ENCODE measurements at places on chromosomes 6 and 20.

DNA sequence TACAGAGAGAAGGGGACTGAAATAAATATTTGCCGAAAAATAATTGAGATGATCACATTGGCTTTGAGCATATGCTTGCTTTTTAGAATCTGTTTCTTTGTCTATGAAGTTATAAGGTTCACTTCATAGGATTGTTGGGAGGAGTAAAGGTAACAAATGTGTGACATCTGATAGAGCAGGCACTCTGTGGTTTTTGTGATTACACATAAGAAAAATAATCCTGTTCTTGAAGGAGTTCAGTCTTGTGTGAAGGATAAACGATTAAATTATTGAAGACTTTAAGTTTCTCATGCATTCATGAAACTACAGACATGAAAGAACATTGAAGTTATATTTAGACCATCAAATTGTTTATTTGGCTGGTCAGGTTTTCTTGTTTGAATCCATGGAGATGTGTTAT is 45.0 kb downstream of the QKI start:
- DNase-seq = no peak

DNA sequence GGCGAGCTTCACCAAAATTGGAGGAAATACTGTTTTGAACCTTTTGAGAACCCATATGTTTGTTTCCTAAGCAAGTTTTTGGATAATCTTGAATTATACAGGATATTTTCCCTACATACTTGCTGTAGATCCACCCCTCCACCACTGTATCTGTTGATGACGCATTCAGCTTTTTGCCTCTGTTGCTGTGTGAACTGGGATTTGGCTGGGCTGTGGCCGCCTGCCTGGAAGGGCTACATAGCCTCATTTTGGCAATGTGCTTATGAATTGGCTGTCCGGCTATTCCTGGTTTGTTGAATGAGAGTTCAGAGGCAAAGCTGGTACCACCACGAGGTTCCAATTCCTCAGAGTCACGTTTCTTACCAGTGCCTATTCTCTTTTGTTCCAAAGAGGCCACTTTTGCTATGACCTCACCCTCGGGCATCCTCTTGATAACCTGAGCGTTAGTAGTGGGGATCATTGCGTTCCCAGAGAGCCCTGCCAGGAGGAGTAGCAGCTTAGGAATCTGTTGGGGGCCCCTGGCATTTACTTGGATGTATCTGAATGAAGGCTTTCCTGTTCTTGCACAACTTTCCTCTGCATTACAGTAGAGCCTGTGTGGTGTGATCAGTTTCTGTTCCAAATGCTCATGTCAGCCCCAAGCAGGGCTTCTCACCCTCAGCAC is 6.4 kb downstream of the FAM83D start:
- no peak for DNase-seq

DNA sequence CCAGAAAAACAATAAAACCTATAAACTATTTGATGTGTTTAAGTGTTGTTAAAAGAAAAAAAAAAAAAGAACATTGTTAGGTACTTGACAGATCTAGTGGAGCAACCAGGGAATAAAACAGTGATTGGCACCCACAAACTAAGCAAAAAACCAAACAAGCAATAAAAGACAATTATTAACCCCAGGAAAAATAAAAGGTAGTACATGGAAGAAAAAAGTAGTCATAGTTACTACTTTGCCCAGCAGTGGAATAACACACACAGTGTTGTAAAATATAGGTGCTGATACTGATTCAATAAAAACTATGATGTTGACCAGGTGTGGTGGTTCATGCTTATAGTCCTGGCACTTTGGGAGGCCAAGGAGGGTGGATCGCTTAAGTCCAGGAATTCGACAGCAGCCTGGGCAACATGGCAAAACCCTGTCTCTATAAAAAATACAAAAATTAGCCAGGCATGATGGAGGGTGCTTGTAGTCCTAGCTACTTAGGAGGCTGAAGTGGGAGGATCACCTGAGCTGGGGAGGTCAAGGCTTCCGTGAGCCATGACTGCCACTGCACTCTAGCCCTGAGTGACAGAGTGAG is 43.9 kb downstream of the PIGU start:
- no peak for DNase-seq

DNA sequence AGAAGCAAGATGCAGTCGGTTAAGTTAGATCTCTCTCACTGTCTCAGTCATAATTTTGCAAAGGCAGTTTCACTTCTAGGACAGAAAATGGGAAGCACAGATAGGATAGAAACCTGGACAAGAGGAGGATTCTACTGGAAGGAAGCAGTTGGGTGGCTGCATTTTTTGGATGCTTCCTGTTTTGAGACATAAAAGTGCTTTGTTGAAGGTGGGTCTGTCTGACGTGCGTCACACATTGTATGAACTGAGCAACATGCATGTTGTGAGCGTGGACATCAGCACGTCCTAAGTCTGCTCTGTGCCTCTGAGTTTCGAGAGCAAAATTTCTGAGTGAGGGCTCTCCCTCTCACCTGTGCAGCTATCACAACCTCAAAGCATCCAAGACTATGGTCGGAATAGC is 68.7 kb upstream of the SNX9 start:
- no peak for DNase-seq

DNA sequence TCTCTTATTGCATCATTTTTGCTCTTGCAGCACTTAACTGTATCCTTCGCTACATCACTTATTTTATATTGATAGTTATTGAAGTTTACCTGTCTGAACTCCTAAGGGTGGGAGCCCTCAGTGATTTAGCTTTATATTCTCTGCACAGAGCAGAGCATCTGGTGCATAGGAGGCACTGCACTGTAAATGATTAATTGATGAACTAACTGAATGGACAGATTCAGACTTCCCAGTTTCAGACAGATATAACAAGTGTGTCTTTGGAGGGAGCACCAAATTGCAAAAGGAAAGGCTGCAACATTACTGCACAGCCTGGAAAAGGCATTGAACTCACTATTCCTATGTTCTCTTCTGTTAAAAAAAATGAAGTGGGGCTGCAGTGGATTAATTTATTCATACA is 160.3 kb downstream of the EDN1 start:
- no peak for DNase-seq

DNA sequence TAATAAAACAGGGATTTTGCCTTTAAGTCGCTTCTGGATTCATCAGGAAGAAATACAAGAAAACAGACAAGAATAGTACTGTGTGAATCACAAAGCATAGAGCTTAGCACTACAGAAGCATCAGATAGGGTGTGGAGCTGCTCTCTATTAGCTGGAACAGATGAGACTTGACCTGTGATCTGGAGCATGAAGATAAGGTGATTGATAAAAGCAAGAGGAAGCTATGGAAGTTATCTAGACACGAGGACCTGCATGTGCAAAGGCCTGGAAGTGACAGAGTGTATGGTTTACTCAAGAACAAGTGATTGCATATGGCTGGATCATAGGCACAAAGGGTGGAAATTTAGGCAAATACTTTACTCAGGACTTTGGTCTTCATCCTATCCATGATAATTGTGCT is 112.9 kb upstream of the MLIP start:
- no peak for DNase-seq

DNA sequence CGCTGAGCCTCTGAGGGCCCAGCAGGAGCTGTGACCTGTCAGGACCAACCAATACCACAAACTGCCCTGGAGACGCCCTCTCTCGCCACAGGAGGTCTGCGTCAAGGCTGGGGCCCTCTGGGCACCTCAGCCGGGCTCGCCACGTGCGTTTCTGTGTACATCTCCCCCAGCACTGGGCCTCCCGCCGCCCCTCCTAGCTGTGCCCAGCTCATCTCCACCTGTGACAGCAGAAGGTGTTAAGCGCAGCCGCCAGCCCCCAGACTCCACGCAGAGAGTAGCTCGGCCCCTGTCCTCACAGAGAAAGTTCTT is 91.4 kb downstream of the TAF4 start:
- DNase-seq = no peak

DNA sequence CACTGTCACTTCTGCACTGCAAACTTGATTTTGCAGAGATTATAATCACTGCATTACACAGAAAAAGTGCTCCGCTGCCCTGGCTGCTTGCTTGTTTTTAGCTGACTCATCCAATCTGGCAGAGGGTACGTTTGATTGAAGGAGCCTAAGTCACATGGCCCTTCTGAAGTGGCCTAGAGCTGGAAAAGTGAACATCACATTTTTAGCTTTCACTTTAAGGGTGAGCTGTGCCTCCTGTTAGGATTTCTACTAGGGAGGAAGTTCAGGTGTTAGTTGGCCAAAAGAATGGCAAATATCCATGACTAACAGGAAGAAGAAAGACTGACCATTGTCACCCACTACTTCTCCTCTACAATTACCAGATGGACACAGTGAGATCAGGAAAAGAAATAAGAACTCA is 889.1 kb upstream of the MAP3K7 start:
- no peak for DNase-seq

DNA sequence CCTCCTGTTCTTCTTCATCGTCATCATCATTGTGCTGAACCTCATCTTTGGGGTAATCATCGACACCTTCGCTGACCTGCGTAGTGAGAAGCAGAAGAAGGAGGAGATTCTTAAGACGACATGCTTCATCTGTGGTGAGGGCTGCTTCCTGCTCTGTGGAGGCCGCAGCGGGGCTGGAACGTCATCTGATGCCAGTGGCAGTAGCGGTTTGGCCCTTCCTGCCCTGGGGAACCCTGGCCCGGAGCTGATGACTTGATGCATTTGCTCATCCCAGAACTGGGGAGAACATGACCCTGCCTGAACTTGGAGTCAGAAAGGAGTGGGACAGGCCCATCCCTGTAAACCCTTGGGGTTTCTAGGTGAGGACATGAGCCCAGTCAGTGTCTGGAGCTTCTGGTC is 18.7 kb downstream of the UQCC2 start:
- no peak for DNase-seq

- DNase-seq = no peak
These were observed 69.7 kb upstream of the SIRPA start for GRCh38 chr20:1825507-1825906.

GRCh38 chr6:35202066-35202546 is 11.7 kb upstream of the SCUBE3 start:
- DNase-seq = no peak

DNA sequence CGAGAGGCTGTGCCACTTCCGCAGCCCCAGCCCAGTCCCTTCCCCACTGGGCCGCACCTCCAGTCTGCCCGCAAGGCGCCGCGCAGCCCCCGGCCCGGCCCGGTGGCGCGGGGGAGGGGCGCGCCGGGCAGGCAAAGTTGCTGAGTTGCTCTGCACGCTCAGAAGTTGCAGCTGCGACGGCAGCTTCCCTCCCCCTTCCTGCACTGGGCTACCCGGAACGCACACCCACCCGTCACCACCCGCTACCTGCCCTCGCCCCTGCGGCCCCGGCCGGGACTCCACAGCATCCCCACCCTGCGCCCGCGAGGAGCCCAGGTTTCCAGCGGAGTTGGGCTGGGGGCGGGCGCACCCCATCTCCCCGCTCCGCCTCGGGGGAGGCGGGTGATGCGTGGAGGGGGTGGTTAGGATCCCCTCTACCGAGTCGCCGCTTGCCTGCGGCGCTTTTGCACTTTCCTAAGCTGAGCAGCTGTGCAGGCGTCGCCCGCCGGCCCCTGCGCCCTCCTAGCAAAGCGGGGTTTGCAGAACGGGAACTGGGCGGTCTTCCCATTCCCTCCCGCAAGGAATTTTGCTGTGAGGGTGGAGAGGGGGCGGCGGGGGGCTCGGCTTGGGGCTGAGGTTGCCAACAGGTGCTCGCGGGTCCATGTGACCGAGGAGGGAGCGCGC is 55.9 kb upstream of the RREB1 start:
- peak; percentile 55 for DNase-seq

GRCh38 chr20:49935746-49936152 is 448 bp upstream of the RNF114 start:
- no peak for DNase-seq

GRCh38 chr20:37541326-37541725 is 13.7 kb upstream of the BLCAP start:
- DNase-seq = no peak

- no peak for DNase-seq
These were observed 1.1 kb upstream of the GLO1 start for GRCh38 chr6:38703949-38704590.

- no peak for DNase-seq
These were observed 815 bp downstream of the SPATA2 start for GRCh38 chr20:49914310-49915117.

GRCh38 chr6:141957271-141957670 is 175.5 kb upstream of the GJE1 start:
- no peak for DNase-seq

DNA sequence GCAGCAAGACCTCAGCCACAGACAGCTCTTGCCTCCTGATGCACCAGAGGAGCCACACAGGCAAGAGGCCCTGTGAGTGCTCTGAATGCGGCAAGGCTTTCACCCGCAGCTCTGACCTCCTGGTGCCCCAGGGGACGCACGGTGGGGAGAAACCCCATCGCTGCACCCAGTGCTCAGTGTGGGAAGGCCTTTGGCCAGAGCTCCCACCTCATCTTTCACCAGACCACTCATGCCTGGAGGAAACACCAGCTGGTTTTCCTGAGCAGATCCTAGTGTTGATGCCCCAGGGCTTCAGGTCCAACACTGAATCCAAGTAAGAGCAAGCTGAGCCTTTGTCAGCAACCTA is 37.0 kb upstream of the XRN2 start:
- DNase-seq = no peak

DNA sequence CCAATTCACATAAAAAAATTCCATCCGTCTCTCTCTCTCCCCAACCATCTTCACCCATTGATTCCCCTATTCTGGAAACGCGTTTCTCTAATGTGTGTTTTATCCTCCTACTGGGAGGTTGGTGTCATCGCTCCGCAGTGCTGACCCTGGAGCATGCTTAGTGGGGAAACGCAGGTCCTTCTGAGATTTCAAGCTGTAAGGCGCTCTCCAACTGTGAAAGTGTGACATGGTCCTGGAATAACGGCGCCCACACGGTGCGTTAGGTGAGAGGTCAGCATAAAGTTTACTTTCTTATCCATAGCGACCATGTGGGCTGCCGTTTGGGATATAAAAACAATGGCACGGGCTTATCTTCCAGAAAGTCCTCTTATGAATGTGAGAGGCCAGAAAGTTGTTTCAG is 123.9 kb downstream of the WDR27 start:
- no peak for DNase-seq

DNA sequence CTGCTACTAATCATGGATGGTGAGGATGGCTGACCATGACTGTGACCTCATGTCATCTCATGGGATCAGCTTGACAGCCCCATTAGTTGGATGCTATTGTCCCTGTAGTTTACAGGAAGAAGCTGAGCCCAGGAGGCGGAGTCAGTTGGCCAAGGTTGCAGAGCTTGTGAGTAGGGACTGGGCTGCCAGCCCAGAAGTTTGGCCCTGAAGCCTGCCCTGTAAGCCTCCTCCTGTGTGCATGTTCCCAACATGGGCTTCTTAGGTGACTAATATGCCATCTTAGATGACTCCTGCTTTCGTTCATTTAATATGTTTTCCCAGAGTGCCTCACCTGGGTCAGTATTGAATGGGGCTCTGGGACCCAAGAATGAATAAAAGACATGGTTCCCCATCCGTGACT is 6.9 kb downstream of the EDN3 start:
- DNase-seq = no peak

Measured in progenitor cell of endocrine pancreas (in vitro differentiated cells).